T-helper 2 cell (primary cell): ENCODE measurements at places on chromosomes 2 and 18.

DNA sequence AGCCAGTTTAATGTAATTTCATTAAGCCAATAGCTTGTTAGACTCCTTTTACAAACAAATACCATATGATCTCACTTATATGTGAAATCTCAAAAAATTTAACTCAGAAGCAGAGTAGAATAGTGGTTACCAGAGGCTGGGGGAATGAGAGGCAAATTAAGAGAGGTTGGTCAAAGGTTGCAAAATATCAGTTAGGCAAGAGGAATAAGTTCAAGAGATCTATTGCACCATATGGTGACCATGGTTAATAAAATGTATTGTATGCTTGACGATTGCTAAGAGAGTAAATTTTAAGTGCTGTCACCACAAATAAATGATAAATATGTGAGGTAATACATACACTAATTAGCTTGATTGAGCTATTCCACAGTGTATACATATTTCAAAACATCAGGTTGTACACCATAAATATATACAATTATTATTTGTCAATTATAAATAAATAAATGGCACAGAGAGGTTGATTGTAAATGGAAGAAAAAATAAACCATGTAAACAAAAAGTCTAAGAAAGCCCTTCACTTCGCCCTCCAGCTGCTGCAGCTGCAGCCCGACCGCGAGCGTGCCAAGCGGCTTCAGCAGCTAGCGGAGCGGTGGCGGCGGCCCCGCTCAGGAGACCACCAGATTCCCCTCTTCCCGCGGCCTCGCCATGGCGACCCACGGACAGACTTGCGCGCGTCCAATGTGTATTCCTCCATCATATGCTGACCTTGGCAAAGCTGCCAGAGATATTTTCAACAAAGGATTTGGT is 23.0 kb upstream of the ACTR2 start:
- DNase-seq = no peak

- no peak for DNase-seq
Measured at GRCh38 chr2:154849482-154849881, 151.0 kb downstream of the KCNJ3 start.

- no peak for DNase-seq
Measured at GRCh38 chr18:59516356-59517155, 157.5 kb upstream of the LMAN1 start.

DNA sequence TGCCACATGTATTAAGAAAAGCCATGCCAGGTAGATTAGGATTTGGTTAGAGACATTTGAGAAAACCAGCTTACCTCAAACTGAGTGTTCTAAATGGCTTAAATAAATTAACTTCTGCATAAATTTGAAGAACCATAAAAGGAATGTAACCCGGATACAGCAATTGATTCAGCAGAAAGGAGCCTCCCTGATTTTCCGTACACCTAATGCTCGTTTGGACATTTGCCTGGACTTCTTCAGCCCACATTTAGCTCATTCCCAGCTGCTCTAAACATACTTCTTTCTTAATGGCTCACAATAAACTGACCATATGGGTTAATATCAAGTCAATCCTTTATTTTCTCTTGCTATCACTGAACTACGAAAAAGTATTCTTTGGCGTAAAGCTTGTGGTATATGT is 392.4 kb downstream of the ZNF516 start:
- DNase-seq = no peak
